ENCODE measurements at places on chromosomes 2 and 18.

GRCh38 chr2:45904946-45905631 lies 253.6 kb downstream of the PRKCE start:
- no peak for DNase-seq

- no peak for DNase-seq
These were observed 134.2 kb downstream of the PLCL1 start for GRCh38 chr2:197938555-197938954.

- DNase-seq = no peak
These were observed 87.4 kb downstream of the MYT1L start for GRCh38 chr2:2243666-2244065.

GRCh38 chr2:158391876-158392275 lies 64.7 kb downstream of the CCDC148 start:
- no peak for DNase-seq

- no peak for DNase-seq
These were observed 33.8 kb downstream of the HS6ST1 start for GRCh38 chr2:128284841-128285240.
